Stimulated activated CD8-positive, alpha-beta memory T cell treated with anti-CD3 and anti-CD28 coated beads, Interleukin-2, amount 100 ng/mL, for 48 hours (primary cell): ENCODE measurements at places on chromosomes 3 and 15.

DNA sequence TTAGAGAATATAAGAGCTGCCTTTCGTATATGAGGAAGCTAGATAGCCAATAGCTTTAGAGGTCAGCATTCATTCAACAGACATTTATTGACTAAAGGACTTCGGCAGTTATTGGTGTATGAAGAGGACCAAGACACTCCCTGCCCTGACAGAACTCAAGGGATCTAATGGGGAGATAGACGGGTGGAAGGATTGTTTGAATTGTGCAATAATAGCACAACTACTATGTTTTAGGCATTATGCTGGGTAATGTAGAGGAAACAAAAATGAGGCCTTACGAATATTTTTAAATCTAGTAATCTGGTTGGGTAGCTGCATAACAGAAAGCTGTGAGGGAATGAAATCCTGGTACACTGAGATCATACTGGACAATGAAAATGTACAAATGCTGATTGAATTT, 5.0 kb downstream of the LRCH3 start:
- no peak for DNase-seq

- no peak for DNase-seq
Measured at GRCh38 chr15:70035719-70036077, 62.0 kb downstream of the TLE3 start.

DNA sequence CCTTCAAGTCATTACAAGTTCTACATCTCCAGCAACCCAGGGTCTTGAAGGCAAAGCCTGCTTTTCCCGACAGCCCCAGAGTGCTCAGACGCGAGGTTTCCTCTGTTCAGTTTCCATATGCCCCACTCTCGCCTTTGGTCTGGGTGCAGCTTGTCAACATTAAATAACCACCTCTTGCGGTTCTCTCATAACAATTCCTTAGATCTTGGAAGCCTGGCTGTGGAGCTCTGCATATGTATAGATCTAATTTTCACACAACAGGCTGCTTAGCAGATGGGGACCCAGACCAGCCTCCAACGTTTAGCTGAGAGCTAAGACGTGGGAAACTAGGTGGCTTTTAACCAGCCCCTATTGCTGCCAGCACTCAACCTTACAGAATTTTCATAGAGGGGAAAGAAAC, 295.5 kb downstream of the RPLP1 start:
- no peak for DNase-seq

GRCh38 chr15:58438956-58439355, 7.2 kb downstream of the LIPC start:
- DNase-seq, result no peak

- no peak for DNase-seq
Measured at GRCh38 chr3:113104357-113105092, 106.8 kb upstream of the BOC start.

DNA sequence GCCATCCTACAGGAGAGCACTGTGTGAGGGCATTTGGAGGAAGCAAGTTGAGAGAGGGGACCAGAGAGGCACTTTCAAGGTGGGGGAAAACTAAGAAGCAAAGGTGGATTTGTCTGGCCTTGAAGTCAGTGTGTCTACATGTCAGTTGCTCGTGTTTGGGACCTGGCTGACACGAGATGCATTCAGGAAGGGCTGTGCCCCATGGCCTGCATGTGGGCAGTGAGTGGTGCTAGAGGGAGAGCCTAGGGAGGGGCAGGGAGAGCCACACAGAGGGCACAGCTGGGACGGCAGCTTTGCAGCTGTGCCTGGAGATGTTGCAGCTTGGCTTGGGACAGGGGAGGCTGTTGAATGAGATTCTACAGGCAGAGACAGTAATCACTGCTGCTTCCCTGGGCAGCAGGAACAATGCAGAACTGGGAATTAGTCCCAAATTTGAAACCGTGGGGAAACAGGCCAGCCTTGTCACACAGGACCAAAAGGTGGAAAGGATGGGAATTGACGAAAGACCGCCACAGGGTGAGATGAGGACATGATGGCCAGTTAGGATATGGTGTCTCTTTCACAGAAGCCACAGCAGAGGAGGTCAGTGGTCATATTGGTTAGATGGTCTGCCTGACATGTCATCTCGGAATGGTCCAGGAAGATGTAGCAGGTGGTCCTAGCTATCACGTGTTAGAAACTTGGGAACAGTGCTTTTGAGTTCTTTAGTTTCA, 10.0 kb downstream of the SEC61A1 start:
- no peak for DNase-seq

DNA sequence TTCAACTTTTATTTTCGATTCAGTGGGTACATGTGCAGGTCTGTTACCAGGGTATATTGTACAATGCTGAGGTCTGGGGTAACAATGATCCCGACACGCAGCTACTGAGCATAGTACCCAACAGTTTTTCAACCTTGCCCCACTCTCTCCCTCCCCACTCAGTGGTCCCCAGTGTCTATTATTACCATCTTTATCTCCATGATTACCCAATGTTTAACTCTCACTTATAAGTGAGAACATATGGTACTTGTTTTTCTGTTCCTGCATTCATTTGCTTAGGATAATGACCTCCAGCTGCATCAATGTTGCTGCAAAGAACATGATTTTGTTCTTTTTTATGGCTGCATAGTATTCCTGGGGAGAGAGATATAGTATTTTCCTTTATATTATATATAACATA, 75.7 kb upstream of the EPHB3 start:
- DNase-seq, result no peak

DNA sequence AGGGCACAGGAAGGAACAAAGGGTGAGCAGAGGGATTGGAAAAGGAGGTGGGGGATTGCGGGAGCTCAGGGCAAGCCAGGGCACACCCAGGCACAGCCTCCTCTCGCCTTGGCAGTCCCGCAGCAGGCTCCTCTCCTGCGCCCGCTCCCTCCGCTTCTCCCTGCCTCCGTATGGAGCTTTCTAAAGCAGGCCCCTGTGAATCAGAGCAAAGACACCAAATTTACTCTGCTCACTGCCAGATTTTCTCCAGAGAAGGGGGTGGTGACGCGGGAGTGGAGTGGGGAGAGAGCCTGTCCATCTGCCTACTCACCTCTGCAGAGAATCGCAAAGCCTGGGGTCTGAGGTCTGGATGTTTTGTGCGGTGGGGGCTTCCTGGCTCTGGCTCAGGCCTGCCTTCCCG, 20.0 kb downstream of the ATP2B2 start:
- no peak for DNase-seq

DNA sequence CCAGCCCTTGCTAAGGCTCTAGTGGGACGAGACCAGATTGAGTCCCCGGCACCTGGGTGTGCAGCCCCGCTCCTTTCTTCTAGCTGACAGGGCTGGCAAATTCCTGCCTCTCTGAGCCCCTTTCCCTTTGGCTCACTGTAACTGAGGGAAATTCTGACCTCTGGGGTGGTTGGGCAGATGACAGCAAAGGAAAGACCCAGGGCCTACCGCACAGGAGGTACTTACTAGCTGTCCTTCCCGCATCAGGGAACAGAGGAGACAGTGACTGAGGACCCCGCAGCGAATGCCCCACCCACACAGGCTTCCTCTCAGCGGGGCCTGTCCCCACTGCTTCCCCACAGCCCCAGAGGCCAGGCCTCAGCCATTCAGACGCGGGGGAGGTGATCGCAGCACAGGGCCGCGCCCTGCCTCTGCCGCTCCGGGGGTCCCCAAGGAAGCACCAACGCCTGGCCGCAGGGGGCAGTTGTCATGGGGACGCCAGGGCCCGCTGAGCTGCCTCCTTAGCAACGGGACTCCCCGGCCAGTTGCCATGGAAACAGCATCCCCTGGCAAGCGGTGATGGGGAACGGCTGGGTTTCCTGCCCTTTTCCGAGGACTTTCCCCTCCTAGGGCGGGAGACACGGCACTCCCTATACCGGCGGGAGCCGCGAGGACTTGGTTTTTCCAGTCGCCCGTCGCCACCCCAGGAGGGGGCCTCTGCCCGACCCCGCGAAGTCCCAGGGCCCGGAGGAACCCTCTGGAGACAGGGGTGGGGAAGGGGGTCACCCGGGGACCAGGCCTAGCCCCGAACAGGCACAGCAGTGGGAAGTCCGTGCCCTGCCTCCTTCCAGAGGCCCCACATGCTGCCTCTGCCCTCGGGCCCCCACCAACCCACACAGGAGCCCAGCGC, 50.1 kb downstream of the HCN4 start:
- no peak for DNase-seq

DNA sequence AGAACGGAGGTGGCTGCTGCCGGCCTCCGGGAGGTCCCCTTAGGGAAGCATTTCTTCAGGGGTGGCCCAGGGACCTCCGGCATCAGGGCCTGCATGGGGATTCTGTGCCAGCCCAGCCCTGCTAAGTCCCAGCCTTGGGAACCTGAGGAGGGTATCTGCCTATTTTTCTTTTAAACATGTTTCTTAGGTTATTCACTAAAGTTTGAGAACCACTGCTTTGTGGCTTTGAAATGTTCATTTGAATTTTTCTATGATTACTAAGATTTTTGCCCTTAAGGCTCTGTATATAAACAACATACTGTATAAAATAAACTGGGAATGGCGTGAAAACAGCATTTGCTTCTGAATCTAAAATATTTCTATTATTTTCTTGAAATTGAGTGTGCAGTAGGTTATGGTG, 24.4 kb downstream of the FAN1 start:
- no peak for DNase-seq

- no peak for DNase-seq
Measured at GRCh38 chr3:25907081-25907480, 117.2 kb downstream of the OXSM start.

DNA sequence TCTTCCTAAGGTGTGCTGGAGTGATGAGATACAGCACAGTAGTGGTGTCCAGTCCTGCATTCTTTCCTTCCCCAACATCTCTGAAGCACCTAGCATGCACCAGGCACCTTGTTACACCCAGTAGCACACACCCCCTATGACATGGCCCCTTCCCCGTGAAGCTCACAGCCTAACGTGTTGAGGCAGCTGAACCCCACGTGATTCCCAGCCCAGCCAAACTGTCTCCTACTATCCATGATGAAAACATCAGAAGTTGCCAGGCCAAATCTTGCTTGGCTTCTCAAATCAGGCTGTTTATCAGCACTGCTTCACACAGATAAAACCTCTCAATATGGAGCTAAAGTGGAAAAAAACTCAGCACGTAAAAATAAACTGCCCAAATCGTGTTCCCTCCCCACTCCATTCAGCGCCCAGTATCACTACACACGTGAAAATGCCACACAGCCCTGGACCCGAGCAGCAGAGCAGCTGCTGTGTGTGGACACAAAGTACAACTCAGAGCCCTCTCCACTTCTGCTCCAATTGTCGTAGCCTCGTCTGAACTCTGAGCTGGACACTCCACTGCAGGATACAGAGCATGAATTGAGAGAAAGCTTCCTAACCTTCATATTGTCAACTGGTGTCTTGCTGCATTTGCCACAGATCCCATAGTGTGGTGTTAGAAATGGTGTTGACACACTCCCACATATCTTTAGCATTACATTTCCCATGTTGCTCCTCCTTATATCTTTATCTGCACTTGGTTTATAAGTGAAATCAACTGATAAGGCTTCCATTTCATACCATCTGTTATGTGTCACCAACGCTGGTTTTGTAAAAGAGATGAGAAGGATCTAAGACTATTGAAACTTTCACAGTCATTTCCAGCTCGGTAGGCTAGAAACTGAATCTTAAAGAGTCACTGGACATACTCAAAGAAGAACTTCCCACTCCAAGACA, 279.8 kb downstream of the RORA start:
- no peak for DNase-seq

GRCh38 chr3:122930063-122930997, 97.2 kb downstream of the SEMA5B start:
- DNase-seq, result no peak
